ENCODE measurements at places on chromosomes 1 and 21.

DNA sequence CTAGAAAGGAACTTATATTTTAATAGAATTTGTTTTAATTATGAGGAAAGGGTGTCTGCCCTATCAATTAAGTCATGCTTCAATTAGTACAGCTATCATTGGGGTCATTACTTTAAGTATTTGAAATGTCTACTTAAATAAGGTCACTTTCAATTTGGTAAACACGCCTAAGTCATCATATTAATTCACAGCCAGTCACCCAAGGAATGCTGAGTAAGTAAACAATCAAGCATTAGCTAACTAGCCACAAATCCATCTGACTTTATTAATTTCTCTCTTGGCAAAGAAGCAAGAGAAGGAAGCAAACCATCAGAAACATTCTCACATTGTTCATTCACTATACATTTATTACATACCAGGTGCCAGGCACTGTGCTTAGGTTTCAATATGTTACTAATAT is 1.2 kb upstream of the LRRC52 start:
- no peak for DNase-seq

DNA sequence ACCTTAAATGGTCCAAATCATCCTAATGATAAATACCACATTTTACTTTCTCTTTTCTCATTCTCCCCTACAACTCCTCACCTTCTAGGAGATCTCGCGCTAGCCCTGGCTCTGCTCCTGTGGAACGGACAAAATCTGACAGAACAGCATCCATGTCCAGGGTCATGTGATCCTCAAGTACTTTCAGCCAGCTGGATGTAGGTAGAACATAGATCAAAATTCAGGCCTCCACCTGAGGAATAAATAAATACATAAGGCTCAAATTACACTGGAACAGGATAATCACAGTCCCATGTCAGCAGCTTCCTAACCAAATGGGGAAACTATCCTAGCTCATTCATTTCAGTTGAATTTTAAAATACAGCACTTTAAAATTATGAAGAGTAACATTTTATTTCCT is 33.2 kb downstream of the OTUD7B start:
- DNase-seq, result no peak

- DNase-seq, result no peak
Observed at GRCh38 chr1:225539069-225539468, 111.2 kb upstream of the LBR start.

- DNase-seq, result peak; percentile 14
Observed at GRCh38 chr21:45617021-45617921, 26.3 kb upstream of the PCBP3 start.

DNA sequence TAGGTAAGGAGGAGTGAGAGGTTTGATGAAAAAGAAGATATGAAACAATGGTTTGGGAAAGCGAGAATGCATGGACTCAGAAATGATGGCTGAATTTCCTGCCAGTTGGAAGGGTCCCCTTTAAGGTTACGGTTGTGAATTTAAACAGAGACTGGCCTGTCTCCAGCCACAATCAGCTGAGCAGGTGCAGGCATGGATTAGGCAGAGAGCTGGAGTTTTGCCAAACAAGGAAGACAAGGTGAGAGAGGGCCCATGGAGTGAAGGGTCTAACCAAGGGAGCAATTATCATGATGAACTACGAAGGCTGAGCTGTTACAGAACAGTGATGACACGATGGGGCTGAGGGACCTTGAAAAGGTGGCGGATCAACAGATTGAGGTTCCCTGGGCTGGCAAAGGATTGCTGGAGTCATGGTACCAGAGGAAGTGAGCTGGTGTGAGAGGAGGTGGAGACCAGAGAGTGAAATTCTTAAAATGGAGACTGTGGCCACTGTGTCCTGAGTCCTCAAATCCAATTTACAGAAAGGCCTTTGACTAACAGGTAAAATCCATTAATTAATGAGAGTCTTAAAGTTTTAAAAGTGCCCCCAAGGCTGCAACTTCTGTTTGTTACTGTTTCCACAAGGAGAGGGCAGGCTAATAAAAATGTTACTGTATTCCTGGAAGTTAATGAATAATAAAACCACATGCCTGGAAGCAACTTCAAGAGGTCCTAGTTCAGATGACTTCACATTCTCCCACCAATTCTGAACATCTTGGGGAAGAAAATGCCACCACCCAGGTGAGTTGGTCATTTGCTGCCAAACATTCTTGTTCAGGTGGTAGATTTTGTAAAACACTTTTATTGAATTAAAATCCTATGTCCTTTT is 41.5 kb downstream of the LHX9 start:
- DNase-seq, result no peak

DNA sequence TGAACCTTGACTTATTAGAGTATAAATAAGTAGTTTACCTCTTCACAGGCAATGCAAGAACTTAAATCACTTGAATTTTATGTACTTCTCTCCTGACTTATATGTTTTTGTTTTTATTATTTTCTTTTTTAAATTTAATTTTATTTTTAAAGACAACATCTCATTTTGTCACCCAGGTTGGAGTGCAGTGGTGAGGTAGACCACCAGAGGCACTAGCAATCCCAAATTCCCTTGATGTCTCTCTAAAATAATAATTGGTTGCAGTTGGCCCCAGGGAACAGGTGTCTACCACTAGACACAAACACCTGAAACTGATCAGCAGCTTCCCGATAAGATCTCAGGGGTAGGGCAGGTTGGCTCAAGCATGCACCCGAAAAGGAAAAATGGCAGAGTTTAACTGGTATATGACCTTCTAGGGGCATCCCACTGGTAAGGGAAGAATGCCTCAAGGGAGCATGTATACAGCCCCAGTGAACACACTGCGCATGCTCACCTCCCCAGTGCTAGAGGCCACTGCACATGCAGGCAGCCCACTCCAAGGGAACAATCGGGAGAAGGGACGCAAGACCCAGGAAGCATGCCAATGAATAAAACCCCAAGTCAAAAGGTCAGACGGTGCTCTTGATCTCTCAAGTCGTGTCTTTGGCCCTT is 14.6 kb downstream of the EXOC8 start:
- DNase-seq, result no peak

GRCh38 chr1:92473781-92474495 is 12.8 kb downstream of the GFI1 start:
- DNase-seq, result no peak

DNA sequence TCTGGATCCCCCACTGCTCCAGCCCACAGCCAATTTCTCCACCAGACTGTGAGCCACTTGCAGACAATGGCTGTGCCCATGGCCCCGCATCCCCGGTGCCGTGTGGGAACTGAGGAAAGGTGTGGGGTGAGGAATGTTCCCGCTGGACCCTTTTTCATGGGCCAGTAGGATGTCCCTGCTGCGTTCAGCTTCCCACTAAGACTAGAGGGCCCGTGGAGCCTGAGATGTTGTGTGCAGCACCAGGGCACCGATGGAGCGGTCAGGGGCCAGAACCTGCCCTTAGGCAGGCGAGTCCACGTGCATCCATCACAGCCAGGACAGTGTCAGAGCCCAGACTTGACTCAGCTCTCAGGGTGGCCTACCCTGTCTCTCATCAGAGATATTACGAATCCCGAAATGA is 105.7 kb upstream of the COL6A1 start:
- DNase-seq, result no peak

DNA sequence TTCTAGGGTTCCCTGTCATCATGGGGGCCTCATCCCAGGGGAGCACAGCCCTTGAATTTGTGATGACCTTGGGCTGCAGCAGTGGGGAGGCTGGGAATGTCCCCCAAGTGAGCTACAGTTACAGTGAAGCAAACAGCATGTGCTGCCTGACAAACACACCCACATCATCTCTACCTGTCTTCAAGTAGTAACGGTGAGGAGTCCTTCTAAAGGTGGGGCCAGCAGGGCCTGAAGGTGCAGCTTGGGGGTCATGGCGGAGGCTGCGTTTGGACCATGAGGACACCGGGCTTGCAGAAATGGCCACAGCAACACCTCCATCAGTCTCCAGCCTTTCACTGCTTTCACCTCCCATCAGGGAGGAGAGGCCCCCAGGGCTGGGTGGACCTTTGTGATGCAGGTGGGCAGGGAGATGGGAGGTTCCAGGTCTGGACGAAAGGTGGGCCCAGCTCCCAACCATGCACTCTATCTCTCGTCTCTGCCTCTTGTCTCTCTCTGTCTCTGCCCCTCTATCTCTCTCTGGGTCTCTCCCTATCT is 55.7 kb downstream of the WNT9A start:
- no peak for DNase-seq

DNA sequence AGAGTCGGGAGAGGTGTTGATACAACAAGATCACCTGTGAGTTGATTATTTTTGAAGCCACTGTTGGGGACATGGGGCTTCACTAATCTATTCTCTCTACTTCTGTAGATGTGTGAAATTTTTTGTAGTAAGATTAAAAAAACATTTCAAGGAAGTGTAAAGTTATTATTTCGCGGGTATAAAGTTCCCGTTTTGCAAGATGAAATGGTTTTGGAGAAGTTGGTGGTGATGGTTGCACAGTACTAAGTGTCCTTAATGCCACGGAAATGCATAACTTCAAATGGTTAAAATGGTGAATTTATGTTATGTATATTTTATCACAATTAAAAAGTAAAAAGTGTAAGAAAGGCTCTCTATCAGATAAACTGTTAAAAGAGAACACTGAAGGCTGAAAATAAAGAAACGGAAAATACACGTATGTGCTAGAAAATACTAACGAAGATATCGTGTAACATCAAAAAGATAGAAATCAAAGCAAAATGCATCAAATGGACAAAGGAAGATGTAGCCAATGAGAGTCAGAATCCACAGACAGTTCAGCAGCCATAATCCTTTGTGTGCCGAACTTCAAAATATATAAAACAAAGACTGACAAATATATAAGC is 2.9 kb upstream of the ITGB2 start:
- DNase-seq, result no peak

DNA sequence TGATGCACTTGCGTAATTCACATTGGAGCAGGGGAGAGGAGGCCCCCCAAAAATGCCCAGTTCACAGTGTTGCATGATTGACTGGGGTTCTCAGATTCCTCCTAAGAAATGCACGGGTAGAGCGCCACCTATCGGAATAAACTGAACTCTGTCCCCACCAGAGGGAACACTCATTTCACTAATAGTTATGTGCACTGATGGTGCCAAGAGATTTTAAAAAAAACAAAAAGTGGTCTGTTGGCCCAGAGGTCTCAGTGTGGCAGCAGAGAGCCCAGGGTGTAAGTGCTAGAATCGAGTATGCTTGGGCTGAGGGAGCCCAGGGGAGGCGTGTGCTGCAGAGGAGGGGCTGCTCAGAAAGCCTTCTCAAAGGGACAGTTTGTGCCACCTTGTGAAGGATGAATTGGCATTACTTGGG is 6.9 kb downstream of the PINK1 start:
- peak; percentile 51 for DNase-seq

- no peak for DNase-seq
Observed at GRCh38 chr21:36096398-36097290, 26.8 kb downstream of the CBR1 start.

DNA sequence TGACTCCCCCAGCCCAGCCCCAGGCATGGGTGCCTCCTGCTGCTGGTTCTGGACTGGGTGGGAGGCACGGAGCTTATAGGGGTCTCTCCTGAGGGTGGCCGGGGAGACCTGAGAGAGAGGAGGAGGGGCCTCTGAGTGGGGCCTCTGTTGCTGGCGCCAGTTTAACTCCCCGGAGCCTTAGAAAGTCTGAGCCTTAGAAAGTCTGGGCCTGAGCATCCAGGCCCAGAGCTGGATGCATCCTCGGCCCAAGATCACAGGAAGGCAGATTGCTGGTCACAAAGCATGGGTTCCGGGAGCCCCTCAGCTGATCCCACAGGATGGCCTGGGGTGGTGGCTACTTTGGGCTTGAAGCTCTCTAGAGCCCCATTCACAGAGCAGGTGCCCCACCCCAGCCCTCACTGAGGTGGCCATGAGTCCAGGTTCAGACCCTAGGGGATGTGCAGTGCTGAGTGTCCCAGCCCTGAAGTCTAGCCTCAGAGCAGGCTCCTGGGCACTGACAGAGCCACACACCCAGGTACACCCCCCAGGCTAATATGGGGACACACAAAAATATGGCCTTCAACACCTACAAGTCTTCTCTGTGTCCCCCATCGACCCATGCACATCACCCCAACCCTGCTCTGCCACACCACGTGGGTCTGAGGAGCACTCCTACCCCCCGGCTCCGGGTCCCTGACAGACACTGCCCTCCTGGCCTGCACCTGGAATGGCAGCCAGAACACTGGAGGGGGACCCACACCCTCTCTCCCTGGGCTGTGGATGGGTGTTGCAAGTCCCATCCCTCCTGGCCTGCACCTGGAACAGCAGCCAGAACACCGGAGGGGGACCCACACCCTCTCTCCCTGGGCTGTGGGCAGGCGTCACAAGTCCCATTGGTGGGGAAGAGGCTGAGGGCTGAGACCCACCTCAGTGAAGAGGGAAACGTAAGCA is 9.7 kb downstream of the PLA2G2F start:
- no peak for DNase-seq

DNA sequence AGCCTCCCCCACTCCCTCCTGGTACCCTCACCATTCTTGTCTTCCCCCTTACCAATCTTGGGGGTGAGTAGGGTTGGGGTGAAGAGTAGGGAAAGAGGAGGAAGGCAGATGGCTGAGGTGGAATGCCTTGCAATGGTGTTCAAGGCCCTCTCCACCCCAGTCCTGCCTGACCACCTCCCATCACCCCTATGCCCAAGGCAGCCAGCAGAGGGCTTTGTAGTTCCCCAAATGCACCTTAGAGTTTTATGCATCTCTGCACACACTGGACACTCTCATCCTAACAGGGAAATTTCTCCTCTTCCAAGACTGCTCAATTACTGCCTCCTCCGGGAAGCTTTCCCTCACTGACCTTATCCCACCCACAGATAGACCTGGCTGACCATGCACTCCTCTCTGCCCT is 15.4 kb downstream of the KIF17 start:
- no peak for DNase-seq

DNA sequence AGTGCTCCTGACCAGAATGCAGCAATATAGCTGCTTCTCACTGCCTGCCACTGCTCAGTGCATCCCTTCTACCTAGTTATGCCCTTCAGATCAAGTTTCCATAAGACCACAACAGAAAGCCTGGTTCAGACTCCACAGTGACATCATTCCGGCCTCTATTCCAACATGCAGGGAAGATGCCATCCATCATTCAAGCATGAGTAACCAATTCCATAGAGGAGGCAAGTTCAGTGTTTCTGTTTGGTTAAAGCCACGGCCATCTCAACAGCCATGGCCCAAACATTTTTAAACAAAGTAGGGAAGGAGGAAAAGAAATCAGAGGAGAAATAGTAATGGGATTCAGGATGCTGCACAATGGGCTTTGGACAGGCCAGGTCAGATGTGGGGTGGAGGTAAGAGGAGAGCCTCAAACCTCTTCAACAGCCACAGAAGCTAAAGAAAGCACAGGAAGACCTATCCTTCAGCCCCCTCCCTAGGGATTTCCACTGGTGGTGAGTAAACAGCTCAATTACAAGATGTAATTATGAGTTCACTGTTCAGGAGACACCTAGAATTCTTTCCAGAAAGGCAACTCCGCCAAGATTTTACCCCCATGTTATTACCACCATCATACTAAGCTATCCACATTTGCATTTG is 484.9 kb downstream of the SETD4 start:
- no peak for DNase-seq

DNA sequence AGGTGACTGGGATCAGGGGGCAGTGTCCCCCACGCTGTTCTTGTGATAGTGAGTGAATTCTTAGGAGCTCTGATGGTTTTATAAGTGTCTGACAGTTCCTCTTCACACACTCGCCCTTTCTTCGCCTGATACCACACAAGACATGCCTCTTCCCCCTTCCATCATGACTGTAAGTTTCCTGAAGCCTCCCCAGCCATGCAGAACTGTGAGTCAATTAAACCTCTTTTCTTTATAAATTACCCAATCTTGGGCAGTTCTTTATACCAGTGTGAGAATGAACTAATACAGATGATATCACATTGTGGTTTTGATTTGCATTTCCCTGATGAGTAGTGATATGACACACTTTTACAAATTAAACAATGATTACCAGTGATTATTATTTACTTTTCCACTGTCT is 229.9 kb downstream of the AKT3 start:
- DNase-seq, result no peak
